Renal pelvis (tissue), 12 donors: ENCODE measurements at places on chromosomes 7 and 10.

DNA sequence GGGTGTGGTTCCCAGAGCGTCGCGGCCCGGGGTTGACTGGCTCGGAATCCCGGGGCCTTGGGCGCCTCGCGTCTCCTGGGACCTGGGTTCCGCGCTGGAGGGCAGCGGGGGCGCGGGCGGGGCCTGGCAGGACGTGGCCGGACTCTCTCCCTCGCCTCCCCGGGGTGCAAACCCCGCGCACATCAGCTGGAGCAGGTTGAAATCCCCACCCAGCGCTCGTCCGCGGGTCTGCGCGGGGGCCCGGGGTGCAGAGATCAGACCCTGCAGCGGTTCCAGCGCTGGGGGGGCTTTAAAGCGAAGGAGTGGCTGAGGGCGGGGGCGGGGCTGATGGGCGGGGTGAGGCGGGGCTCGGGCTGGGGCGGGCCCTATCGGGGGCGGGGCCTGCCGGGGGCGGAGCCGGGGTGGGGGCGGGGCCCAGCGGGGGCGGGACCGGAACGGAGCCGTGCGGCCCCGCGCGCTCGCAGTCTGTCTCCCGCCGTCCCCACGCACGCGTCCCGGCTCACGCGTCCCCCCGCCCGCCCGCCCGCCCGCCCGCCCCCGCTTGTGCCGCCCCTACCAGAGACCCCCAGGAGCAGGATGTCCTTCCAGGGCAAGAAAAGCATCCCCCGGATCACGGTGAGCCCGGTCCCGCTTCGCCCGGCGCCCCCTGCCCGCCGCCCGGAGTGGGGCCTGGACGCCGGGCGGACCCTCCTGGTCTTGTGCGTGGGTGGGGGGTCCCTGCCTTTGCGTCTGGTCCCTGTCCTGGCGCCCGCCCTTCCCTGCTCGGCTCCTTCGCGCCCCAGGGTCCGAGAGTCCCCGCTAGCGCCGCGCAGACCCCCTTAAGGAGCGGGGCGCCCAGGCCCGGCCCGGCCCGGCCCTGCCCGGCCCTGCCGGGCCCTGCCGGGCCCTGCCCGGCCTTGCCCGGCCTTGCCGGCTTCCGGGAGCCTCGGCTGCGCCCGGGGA, at the start of gene DPYSL4:
Gene DPYSL4 (plus strand): TSS at position 461 of the 942 bp plus-strand sequence. CDS start 116 bp downstream, at position 577.
- DNase-seq, result no peak

DNA sequence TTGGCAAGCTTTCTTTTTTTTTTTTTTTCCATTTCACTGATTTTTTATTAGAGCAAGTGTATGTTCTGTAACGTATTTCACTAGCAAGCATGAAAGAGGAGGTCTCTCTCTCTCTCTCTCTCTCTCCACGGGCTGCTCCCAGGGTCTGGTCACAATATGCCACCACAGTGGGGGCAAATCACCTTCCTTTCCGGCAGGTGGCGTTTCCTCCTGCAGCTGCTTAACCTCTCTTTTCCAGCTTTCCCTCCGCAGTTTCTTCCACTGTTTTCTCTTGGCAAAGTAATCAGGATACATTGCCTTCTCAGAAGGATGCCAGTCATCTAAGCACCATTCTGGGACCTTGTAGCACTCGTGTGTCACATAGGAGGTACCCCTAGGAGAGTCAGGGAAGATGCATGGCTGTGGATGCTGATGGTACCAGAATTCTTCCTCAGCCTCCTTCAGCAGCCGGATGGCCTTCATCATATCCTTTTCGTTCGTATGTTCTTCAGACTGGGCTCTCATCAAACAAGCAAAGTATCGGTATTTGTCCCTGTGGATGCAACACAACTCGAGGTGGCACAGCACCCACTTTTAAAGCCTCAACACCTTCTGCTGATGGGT, 197.3 kb upstream of the PODXL start:
- DNase-seq, result no peak

DNA sequence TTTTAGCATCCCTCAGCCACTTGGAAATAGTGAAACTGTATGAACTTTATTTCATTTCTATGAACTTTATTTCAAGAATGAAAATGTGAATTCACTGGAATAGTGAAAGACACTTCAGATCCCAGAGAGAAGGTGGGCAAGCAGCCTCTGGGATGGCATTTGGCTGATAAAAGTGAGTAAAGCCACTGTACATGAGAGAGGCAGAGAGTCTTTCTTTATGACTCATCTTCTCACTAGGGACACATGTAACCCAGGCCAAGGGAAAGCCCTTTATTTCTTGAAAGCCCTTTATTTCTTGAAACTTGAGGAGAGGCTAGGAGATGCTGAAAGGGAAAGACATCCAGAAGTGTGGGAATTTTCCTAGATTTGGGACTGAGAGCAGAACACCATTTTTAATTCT, 148.9 kb upstream of the SMIM30 start:
- DNase-seq, result no peak

DNA sequence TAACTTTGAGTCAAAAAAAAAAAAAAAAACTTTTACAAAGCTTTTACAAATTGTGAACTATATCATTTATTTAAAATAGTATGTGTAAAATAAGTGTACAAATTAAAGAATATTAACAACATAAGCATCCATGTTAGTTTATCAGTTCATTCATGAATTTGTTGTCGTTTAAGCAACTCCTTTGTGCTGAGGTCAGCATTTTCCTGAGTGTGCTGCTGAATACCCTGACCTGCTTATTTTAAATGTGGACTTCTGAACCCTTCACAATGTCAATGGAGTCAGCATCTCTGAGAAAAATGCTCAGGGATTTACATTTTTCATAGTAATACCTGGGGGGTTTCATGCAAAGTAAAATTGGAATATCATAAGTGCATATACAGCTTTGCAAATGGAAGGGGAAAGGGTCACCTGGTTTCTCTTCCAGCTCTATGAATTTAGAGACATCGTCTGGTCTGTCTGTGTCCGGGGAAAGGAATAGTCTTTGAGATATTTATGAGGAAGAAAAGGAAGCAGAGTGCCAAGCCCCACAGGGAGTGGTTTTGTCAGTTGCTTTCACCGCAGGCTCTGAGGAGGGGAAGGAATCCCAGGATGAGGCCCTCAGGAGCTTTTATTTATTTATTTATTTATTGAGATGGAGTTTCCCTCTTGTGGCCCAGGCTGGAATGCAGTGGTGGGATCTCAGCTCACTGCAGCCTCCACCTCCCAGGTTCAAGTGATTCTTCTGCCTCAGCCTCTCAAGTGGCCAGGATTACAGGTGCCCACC, 125.5 kb upstream of the SVIL start:
- DNase-seq, result no peak

- no peak for DNase-seq
Measured at GRCh38 chr7:104978460-104978859, 35.5 kb upstream of the KMT2E start.

- no peak for DNase-seq
Measured at GRCh38 chr10:126777714-126778113, 107.2 kb upstream of the C10orf90 start.

- peak; percentile 24 for DNase-seq
Measured at GRCh38 chr10:67790534-67791408, 47.2 kb downstream of the DNAJC12 start.

- no peak for DNase-seq
Measured at GRCh38 chr7:147681530-147681929, 909.0 kb upstream of the C7orf33 start.

DNA sequence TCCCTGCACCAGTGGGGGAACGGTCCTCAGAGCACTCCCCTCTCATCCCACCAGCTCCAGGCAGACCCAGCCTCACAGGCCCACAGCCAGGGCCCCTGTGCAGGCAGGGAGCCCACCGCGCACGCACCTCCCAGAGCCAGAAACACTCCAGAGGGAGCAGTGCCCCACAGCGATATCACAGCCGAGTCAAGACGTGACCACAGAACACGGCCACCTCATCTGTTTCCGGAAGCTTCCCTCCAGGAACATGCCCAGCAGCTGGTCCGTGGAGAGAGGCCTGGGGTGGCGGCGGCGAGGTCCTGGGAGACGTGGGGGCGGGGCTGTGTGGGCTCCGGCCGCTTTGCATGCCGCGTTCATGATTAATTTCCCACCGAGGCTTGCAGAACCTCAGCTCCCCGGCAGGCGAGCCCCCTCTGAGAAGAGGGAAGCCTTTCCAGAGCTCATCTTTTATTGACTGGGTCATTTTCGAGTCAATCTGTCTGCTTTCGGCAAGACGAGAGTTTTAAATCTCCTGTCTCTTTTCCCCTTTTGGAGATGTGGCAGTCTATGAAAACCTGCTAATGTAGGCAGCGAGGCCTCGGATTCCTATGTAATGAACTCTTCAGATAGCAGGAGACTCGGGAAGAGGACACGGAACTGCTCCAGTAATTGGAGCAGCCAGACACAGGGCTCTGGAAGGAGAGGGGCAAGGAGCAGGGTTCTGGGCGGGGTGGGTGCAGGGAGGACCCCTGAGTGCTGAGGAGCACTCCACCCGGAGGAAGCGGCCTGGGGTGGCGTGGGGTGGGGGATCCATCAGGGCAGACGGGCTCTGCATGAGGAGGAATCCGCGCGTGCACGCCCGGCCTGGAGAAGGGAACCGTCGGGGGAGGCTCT, 242.8 kb downstream of the ELFN1 start:
- DNase-seq, result peak; percentile 73

- DNase-seq, result peak; percentile 54
Measured at GRCh38 chr10:72834183-72834825, 59.2 kb upstream of the OIT3 start.

DNA sequence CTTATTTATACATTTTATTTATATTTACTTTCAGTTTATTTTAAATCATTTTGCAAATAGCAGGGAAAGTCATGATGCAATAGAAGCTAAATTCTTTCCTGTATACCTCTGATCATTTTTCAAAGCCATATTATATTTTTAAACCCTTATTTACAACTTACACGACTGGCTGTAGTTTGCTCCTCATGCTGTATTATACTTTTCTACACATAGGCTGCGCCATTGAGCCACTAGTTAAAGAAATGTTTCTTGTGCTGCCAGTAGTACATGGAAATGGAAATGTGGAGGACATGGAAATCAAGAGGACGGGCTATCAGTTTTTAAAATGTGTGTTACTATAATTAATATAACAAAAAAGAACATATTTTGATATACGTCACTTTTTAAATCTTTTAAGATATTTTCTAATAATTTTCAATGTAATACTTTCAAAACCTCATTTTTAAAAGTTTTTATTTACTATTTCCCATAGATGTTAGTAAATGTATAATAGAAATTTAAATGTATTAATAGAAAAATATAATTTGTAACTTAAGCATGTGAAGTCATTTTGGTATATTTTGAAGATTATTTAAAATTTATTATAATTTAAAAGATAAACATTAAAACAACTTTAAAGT, 118.5 kb downstream of the VTI1A start:
- peak; percentile 75 for DNase-seq

DNA sequence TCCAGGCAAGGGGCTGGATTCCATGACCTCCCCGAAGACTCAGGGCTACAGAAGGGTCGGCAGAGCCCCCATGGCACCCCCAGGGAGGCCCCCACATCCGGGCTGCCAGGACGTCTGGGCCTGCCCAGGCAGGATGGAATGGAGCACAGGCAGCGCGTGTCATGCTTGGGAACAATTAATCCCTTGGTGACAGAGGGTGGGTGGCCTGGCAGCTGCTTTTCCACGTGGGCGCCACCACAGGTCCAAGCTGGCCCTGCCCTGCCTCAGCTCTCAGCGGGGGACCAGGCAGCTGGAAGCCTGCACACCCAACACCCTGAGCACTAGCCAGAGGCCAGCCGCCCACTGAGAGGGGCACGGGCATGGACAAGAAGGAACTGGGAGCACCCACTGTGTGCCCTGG, 11.4 kb downstream of the ELN start:
- no peak for DNase-seq

DNA sequence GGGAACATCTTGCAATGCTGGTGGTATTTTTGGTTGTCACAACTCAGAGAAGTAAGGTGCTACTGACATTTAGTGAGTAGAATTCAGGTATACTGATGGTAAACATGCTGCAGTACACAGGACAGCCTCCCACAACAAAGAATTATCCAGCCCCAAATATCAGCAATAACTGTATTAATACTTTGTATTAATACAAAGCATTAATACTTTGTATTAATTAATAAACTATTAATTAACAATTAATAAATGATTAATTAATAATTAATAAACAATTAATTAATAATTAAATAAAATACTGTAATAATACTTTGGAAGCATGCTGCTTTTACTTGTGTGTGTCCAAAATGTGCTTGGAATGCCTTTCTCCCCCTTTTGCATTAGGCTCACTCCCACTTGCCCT, 62.5 kb downstream of the ZNF92 start:
- DNase-seq, result no peak
